COLO829 (cell line): ENCODE measurements at places on chromosomes 5 and 9.
A peak's percentile ranks its signal among the peaks of the same experiment; 100 is the strongest.

- DNase-seq = no peak
These were observed 3.7 kb downstream of the GPSM1 start for GRCh38 chr9:136331030-136331429.

DNA sequence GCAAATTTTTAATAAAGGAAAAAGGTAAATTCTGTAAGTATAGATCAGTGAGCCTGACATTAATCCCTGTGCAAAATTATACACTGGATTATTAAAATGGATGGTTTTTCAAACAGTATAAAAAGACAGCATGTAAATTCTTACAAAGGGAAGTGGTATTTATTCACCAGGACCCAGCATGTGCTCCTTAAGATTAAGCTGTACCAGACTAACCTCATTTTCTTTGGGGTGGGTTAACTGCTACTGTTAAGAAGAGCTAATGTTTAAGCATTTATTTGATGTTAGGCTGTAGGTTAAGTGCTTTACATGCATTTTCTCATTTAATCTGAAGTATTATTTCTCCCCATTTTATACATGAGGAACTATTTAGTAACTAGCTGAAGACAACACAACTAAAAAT is 60.3 kb upstream of the RFX3 start:
- no peak for DNase-seq

GRCh38 chr9:88986776-88987175 is 4.5 kb upstream of the S1PR3 start:
- DNase-seq = no peak

GRCh38 chr5:16792598-16793275 is 143.4 kb downstream of the MYO10 start:
- no peak for DNase-seq

GRCh38 chr9:113467183-113467582 is 3.7 kb downstream of the RGS3 start:
- DNase-seq = no peak

DNA sequence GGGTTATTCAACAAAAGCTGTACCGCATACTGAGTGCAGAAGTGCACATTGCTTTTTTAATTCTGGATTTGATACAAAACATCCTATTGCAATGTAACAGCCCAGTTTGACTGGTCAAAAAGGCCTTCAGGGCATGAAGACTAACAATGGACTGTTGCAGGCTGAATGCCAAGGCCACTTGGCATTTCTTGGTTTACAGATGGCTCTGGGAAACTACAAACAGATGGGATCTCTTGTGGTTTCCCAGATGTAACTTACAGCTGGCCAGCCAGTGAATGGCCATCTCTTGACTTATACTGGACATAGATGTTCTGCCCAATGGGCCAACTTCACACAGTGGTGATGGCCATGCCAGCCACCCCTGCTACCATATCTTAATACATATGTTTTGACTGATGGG is 36.8 kb downstream of the UGT3A2 start:
- peak; percentile 20 for DNase-seq

GRCh38 chr5:141762790-141763368 is 80.8 kb upstream of the ARAP3 start:
- no peak for DNase-seq

DNA sequence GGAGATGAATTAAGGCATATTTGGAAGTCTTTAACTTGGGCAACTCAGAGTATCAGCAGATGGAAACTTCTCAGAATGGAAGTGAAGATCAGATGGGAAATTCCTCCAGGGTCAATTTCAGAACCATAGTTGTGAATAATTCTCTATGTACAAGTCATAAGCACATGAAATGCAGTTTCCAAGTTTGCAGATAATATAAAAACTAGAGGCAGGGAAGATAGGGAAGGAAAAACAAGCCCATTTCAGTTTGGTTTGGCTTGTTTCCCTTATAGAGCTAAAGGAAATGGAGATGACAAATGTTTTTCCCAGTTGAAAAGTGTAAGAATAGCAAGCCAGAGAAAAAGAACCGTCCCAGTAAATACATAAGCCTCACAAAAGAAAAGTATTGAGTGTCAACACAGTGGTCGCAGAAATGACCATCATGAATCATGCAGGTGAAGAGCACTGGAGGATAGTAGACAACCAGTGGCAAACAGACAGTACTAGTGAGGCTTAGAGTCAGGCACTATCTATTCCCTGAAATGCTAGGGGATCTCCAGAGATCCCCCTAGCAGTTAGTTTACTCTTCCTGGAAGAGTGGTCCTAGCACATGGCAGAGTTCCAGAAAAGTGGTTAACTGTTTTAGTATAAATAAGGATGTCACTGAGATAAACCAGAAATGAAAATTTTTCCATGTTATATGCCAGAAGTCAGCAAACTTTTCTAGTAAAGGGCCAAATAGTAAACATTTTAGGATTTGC is 245.9 kb downstream of the SAXO1 start:
- no peak for DNase-seq

DNA sequence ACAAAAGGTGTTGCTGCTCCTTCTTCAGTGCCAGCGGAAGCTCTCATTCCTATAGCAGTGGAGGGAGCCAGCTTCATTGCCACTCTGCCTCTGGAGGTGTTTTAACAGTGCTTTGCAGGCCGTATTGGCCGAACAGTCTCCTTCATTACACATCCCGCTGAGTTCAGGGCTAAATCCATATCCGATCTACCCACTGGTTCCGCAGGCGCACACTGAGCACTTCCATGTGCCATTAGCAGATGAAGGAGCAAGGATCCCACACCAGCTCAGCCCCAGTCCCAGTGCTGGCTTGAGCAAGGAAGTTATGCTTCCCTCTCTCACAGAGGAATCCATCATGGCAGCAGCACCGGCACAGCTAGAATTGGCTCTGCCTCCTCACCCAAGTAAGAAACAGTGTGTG is 121.2 kb upstream of the IRX2 start:
- no peak for DNase-seq

DNA sequence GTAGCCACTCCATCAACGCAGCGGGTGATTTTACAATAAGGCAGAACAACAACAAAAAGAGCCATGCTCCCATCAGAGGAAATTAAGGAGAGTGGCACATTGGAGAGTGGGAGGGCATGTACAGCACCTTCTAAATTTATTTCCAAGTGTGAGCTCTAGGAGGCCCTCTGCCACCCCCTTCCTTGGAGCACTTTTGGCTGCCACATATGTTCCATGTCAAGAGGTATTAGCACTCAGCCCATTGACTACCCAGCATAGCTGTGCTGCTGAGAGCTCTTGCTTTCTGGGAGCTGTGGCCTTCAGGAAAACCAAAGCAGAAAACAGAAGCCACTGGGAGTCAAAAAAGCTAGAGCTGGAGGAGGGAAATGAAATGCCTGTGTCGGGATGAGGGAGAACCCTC is 200.2 kb upstream of the PANK3 start:
- DNase-seq = no peak

DNA sequence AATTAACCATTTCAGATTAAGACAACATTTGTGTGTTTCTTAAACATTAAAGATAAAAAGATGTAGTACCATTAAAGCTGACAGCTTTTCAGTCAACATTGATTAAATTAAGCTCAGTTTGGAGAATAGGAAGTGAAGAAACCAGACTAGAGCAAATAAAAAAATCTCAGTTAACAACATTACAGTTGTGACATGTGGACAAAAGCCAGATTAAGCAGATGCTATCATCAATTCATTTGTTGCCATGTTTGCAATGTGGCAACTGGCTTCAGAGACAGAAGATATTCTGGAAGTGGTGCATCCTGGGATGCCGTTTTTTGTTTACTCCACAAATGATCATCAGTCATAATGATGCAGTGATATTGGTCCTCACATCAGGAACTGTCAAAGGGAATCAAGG is 70.3 kb upstream of the CNTLN start:
- DNase-seq = no peak

GRCh38 chr5:127296321-127296720 is 5.7 kb downstream of the MEGF10 start:
- peak; percentile 43 for DNase-seq

DNA sequence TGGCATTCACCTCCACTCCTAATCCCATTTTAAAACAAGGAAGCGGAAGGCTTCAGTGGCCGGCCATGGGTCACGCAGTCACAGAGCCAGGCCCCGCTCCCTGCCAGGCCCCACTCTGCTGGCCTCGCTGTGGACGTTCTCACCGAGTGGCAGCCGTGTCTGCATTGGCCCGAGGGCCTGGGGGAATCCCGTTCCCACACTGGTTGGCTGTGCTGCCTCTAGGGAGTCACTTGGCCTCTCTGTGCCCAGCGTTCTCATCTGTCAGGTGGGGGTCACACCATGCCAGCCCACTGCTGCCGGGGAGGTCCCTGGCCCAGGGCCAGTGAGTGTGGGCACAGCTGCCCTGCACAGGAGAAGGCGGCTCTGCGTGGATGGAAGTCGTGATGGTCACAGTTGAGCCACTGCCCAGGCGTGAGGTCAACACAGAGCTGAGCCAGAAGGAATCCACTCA is 13.4 kb upstream of the SLC9A3 start:
- no peak for DNase-seq

GRCh38 chr5:6166698-6167394 is 211.5 kb downstream of the MED10 start:
- no peak for DNase-seq
